CD8-positive, alpha-beta memory T cell (primary cell): ENCODE measurements at places on chromosomes 5 and 9. TPM values are rescaled to one million over a fixed set of nuclear protein-coding genes. Genes with fewer than 3 reads are reported as not detected.

- DNase-seq = no peak
Observed at GRCh38 chr5:128667152-128667551, 129.1 kb upstream of the FBN2 start.

DNA sequence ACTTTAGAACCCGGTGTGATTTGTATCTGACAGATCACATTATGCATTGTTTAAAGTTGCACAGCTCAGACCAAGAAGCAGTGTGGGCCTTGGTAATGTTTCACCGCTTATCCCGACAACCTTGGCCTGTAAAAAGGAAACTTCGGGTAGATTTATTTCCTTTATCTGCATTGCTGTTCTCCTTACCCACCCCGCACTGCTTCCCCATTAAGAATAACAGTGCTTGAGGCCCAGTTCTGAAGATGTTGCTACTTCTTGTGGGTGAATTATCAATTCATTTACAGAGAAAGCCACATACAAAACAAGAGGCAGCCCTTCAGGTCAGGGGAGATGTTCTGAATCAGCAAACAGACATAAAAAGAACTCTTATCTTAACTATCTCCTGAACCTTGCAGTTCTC, 8.4 kb downstream of the SMARCA2 start:
- DNase-seq = no peak

- DNase-seq = no peak
Observed at GRCh38 chr5:138148811-138149210, 9.6 kb upstream of the NME5 start.

The PCA3 gene
- not detected for total RNA-seq

GRCh38 chr5:41772785-41773442, 97.3 kb downstream of the OXCT1 start:
- DNase-seq = no peak

DNA sequence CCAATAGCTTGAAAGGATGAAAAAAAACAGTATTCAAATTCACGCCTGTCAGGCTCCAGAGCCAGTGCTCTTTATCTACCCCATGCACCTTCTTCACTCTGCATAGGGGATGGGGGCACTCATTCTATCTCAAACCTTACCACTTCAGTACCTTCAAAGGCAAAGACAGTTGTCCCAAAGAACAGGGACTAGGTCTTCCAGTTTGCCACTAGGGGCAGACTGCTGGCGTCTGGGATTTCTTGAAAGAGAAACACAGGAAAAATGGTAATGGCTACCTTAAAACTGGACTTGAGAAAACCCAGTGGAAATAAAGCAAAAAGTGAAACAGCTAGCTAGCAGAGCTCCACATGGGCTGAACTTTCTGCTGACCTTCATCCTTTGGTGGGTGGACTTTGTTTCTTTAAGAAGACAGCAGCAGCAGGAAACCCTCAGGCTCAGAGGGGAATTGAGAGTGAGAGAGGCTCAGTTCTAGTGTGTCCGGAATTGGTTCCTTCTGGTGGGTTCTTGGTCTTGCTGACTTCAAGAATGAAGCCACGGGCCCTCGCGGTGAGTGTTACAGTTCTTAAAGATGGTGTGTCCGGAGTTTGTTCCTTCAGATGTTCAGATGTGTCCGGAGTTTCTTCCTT, 41.0 kb upstream of the SLC36A1 start:
- DNase-seq = no peak

The LRRC19 gene
- total RNA-seq = not detected

The TYRP1 gene
- total RNA-seq = not detected

The FOXD4 gene
- 0.22 TPM for total RNA-seq

The SPATA31E1 gene
- not detected for total RNA-seq

The AGXT2 gene
- total RNA-seq = not detected

DNA sequence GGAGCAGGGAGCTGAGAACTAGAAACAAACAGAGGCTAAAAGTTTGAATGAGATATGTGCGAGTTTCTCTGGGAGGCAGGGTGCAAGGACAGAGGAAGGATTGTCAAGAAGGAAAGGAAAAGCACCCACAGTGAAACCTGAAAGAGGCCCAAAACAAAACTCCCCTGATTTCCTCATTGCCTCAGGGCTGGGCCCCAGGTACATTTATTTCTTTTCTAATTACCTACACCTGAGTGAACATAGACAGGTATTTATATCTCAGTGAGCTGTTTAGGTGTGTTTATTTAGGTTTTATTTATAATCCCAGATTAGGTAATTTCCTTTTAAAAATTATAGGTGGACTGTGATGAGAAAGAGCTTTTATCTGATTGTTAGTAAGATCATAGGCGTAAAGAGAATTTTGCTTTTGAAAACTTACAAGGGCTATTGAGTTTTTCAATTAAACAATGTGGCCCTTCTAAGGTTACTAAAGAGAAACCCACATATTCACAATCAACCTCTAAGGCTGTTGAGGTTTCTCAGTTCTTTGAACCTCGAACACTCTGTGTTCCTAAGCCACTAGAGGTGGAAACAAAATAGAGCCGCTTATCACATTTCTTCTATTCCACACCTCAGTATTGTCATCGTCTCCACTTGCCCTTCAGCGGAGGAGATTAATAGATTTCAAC, 344.8 kb downstream of the ZNF608 start:
- DNase-seq = no peak

DNA sequence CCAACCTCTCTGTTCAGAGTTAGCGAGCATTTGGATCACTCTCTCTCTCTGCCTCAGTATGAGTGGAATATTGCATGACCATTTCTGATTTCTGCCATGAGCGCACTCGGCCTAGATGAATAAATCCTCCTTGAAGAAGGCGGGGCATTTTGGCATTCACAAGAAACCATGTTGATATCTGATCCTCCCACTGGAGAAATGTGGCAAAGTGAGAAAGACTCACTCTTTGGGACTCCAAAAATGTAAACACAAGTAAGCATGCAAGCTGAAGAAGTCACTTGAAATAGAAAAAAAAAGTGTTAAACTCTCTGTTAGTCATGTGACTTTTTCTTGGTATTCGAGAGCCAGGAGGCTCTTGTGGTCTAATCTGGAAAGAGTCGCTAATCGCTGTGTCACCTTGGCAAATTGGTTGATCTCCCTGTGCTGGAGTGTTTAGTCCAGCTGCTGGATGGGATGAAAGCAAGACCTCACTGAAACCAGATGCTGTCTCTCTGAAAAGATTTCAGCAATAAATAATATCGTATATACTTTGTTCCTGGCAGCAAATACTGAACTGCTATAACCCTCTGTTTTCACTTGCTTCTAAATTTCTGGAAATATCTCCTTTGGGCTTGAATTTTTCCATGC, 95.5 kb downstream of the GHR start:
- no peak for DNase-seq

GRCh38 chr5:10671041-10672008, 89.7 kb downstream of the DAP start:
- no peak for DNase-seq

GRCh38 chr5:176680226-176680563, 32.9 kb downstream of the TSPAN17 start:
- no peak for DNase-seq

- DNase-seq = no peak
Observed at GRCh38 chr9:115038178-115038577, 79.8 kb downstream of the TNC start.

The SEMA6A gene
- total RNA-seq = not detected

- DNase-seq = no peak
Observed at GRCh38 chr5:72951671-72952468, 4.0 kb upstream of the FCHO2 start.

- DNase-seq = no peak
Observed at GRCh38 chr5:10251405-10251804, 1.3 kb downstream of the CCT5 start.

DNA sequence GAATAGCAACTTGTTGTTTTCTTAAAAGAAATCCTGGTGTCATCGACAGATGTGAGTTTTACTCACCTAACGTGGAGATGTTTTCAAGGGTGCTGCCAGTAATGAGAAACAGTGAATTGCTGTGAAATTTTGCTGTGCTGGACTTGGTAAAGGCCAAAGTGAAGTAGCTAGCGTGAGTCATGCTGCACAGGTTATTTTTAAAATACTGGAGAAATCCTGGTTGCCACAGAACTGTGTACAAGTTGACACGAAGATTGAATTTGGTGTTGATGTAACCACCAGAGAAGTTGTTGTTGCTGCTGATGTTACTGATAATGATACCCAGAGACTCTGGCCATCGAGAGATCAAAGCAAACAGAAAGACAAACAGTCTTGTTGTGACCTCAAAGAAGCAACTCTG, 187.9 kb upstream of the NFIL3 start:
- no peak for DNase-seq

The DYNC2I2 gene
- total RNA-seq = 67.7 TPM

The ACSL6 gene
- 21.8 TPM for total RNA-seq

The TBCA gene
- total RNA-seq = 239 TPM

DNA sequence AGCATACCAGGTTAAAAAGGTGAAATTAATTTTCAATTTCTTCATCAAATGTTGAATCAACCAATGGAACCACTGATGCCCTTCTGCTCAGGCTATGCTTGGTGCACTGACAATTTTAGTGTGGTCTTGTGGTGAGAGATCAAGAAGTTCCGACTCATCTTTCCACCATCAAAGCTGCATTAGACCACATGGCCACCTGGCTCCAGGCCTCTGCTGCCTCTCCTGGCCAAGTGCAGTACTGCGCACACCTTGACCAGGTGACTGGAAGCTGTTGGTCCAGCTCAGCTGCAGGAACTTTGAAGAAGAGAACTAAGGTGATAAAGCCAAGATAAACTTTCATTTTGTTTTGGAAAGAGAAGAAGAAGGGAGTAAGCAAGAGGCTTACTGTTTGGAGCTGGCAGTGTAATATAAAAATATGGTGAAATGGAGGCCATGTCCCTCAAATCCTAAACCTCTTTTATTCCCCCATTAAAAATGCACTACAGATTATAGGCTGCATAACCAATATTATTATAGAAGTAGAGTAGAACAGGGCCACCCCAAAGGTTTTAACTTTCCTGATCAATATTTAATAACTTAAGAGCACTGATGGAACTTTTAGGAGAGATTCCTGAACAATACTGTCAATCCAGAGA, 315.5 kb upstream of the C9orf72 start:
- DNase-seq = no peak

DNA sequence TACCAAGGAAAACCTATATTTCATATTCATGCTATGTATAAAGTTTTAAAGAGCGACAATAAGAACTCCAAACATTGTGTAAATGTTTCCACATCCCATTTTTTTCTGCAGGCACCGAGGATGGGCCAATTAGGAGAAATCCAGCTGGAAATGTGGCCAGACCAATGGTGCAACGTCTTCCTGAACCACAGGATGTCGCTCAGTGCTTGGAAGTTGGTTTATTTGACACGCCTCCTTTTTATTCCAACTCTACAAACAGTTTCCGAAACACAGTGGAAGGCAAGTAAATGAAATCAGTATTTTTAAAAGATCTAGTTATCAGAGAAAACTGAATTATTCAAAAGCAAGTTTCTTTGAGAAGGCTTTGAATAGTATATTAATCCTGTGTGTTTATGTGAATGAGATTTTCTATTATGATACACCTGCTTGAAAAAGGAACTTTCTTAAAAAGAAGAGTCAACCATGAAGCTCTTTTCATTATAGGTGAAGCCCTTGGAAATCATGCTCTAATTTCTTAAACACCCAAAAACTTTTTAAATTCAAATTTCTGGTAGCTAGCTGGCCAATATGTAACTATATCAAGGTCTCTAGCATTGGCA, 9.1 kb downstream of the TYRP1 start:
- DNase-seq = no peak

GRCh38 chr9:123834218-123834888, 95.6 kb downstream of the DENND1A start:
- no peak for DNase-seq

The MARCOL gene
- not detected for total RNA-seq

The COL5A1 gene
- 0.13 TPM for total RNA-seq

The ADAM19 gene
- total RNA-seq = 26.5 TPM

The PCDHAC2 gene
- not detected for total RNA-seq

DNA sequence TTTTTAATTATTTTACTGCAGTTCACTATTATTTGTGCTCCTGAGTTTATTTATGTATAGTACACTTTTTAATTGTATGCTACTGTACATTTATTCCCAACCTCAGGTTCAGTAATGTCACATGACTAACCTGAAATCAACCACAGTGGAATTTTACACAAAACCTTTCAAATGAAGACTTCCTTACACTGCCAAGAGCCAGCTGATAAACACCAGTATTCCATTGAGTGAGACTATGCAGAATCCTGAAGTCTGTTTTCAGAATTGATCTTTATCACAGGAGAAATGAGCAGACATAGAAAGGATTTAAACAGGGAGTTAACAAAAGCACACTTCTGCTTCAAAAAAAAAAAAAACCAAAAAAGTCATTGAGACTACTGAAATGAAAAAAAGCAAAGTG, 219.5 kb downstream of the PRR16 start:
- DNase-seq = no peak

GRCh38 chr9:116103976-116104820, 49.4 kb upstream of the PAPPA start:
- DNase-seq = no peak

GRCh38 chr5:159106569-159107282, 7.0 kb upstream of the EBF1 start:
- peak; percentile 52 for DNase-seq

The RFESD gene
- total RNA-seq = 5.4 TPM

DNA sequence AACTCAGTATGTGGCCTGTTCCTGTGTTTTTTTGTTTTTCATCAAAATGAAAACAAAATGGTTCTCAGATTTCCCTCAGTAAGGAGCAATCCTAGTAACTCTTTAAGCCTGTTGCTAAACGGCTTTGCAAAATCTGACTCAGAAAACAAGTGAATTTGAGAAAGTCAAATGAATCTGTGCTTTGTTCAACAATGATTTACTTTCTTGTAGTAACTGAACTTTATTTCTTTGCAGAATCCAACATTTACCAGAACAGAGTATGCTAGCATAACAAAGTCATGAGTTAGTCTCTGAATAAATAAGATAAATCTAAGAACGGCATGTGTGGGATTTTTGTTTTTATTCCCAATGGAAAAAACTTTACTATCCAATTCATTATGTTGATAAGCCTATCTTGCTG, 93.8 kb downstream of the OXCT1 start:
- DNase-seq = no peak

DNA sequence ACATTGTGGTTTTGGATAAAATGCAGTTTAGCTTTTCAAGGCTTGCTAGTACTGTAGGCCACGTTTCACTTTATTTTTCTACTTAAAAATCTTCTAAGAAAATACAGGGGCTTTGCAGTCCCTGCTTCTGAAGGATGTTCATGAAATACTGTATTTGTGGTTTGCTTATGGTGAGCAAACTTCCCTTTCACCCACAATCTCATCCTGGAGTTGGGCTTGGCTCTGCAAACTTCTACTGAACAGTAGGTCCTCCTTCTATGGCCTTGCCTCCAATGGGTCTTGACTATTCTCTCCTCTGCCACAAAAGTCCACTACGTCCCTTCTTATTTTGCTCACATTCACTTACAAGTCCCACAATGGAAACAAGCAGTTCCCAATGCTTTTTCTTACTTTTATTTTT, 502.7 kb upstream of the KLF4 start:
- no peak for DNase-seq

GRCh38 chr5:125717209-125717608, 706.0 kb upstream of the GRAMD2B start:
- no peak for DNase-seq

GRCh38 chr5:147803926-147804325, 21.4 kb upstream of the JAKMIP2 start:
- DNase-seq = no peak
